ENCODE measurements at places on chromosomes 7 and 10.

GRCh38 chr7:5545222-5545914, 121.7 kb upstream of the TNRC18 start:
- no peak for DNase-seq

DNA sequence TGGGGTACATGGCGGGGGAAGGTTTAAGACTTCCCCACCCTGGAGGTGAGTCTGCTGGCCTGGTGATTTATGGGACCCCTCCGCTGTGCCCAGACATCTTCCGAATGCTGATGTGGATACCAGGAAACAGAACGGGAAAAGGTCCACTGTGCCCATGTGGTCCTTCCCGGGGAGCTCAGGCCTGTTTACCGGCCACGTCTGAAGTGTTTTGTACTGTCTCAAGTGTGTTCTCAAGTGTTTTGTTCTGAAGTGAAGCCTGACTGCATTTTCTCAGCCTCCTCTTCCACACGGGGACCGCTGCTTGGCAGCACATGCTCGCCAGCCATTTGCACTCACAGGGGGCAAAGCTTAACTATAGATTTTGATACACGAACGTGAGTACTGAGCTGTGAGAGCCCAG, 127.2 kb downstream of the TEX36 start:
- DNase-seq, result no peak

- no peak for DNase-seq
These were observed 197.3 kb downstream of the PTEN start for GRCh38 chr10:88060762-88061161.

- no peak for DNase-seq
These were observed 345.9 kb downstream of the KIF20B start for GRCh38 chr10:90047243-90047729.

GRCh38 chr7:4962872-4963775, 4.1 kb upstream of the MMD2 start:
- no peak for DNase-seq

DNA sequence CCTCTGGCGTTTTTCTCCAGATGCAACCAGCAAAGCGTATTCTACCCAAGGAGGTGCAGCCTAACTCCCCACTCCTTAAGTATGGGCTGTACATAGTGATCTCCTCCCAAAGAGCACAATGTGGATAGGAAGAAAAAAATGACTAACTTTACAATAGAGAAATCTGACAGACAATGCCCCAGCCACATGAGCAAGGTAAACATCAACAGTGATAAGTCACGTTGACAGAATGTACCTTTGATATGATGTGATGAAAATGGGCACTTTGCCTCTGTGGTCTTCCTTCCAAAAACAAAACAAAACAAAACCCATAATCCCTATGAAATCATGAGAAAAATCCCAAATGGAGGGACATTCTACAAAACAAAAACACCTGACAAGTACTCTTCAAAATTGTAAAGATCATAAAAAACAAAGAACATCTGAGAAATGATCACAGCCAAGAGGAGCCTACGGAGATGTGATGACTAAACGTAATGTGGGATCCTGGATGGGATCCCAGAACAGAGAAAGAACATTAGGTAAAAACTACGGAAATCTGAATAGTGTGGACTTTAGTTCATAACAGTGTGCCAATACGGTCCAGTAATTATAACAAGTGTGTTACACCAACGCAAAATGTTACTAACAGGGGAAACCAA, 50.6 kb downstream of the ABLIM1 start:
- DNase-seq, result no peak

DNA sequence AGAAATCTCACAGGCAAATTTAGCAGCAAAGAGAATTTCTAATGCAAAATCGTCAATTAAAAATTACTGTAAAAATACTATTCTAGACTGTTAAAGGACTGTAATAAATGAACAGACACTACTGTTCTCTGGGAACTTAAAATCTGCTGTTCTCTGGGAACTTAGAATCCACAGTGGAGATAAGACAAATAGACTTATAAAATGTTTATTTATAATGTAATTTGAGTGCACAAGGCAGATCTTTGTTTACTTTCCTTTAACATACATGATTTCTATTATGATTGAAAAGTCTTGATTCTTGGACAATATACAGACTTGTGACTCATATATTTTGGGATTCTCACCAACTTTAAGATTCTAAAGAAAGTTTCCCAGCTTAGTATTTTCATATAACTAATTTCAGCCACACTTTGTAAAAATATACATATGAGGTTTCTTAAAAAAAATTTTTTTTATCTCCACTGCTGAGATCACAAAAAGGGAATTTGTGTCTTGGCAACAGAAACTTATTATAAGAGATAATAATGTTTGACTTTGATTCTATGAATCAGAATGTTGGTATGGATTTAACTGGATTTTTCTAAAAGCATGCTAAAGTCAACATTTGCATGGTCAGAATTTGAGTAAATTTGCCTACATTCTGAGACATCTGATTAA, 166.3 kb upstream of the RHOBTB1 start:
- DNase-seq, result no peak
